ENCODE measurements at places on chromosomes 11 and 22. TPM values are rescaled to one million over a fixed set of nuclear protein-coding genes. Genes with fewer than 3 reads are reported as not detected.

Gene BDNF
- total RNA-seq = not detected

Gene FAM83F
- total RNA-seq = 2.6 TPM

Gene DYNC2H1
- 24.8 TPM for total RNA-seq

DNA sequence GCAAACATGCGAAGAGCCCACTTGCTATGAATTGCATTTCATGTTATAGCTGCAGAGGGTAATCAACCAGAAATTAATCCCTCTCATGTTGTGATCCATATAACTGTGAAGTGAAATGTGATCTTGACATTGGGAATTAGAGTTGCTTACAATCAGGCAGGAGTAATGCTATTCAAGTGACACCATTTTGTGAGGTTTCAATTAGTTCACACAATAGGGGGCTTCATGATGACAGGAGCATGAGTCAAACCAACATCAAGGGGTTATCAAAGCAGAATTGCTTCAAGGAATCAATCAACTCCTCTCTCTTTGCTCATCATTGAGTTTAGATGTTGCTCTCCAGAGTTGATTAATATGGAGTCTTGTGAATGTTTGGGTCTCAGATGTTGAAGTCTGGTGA lies 1585.2 kb upstream of the TENM4 start:
- H3K36me3 ChIP-seq = no peaks in the 10 kb centered on the region
- no peaks in the 10 kb centered on the region for H3K4me1 ChIP-seq
- H3K27ac ChIP-seq = no peak overlapping the region
- no peak overlapping the region for H3K4me3 ChIP-seq
- H3K27me3 ChIP-seq = no peaks in the 10 kb centered on the region

Gene MARK2
- total RNA-seq = 14.6 TPM

DNA sequence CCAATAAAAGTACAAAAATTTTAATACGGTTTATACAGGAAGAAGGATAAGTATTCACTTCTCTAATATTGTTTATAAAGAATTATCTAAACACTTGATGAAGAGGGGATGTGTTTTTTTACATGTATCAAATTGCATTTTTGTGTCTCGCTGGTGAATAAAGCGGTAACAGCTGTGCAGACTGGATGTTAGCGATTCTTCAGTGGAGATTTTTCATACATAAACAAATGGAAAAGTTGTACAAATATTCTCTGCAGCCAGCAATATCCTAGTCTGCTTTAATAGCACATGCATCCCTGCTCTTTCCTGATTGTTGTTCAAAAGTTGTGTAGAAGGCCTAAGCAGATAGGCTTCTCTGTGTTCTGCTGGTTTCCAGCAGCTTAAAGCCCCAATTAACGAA lies 369.3 kb downstream of the SOX6 start:
- no peaks in the 10 kb centered on the region for H3K27me3 ChIP-seq
- no peak overlapping the region for H3K4me3 ChIP-seq
- no peak for DNase-seq
- H3K4me1 ChIP-seq = no peaks in the 10 kb centered on the region
- H3K36me3 ChIP-seq = no peaks in the 10 kb centered on the region

Gene SOX6
- total RNA-seq = 20.5 TPM

Gene PTS
- total RNA-seq = 43.5 TPM

Gene SLC25A18
- 11.7 TPM for total RNA-seq

DNA sequence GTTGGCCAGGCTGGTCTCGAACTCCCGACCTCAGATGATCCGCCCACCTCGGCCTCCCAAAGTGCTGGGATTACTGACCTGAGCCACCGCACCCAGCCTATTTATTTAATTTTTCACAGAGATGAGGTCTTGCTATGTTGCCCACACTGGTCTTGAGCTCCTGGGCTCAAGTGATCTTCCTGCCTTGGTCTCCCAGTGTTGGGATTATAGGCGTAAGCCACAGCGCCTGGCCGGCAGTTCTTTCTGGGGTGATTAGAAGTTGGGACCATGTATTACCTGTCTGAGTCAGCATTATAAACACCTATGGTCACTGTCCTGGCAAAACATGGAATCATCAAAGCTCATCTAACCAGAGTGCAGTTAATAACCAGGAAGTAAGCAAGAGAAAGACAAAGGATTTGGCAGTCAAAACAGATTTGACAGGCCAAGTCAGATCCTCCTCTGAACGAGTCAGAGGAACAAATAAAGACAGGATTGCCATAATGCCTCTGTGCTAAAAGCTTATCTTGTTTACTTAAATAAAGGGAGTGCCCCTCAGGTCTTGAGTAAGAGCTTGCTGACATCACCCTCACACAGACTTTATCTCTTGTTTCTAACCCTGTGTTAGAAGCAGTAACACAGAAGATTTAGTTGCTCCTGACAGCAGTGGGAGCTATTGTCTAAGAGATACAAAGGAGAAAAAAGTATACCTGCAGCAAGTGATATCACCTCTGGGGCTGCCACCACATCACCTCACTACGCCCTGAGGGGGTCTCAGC lies 3.7 kb downstream of the SERPIND1 start:
- H3K4me1 ChIP-seq = no peaks in the 10 kb centered on the region
- peak overlapping the region; percentile 68 for H3K27ac ChIP-seq
- peak; percentile 36 for DNase-seq
- H3K27me3 ChIP-seq = no peaks in the 10 kb centered on the region
- H3K4me3 ChIP-seq = no peak overlapping the region

Gene SDHD
- total RNA-seq = 157 TPM

DNA sequence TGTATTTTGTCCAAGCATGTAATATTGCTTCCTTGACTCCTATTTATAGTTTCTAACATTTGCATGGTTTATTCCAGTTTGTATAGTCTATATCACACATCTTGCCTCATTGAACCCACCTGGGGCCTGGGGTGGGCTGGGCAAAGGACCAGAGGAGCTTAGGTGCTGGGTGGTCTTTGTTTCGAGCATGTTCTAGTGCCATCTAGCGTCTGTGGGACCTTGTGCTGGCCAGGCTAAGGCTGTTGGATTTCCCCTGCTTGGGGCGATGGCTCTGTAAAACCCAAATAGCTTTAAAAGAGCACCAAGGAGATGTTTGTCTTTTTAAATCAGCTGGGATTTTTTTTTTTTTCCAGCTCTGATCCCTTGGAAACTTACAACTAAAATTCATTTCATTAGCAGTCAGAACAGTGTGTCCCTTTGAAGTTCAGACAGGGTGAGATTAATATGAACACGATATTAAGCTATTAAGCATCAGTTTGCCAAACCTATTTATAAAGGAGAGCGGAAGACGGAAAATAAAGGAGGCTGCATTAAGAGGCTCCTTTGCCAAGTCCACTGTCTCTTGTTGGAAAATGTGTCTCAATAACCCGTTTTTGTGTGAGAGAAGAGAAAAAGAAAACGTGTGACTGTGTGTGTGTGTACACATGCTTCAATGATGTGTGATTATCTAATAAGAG lies 157.4 kb downstream of the COMMD9 start:
- no peaks in the 10 kb centered on the region for H3K27me3 ChIP-seq
- H3K4me1 ChIP-seq = no peaks in the 10 kb centered on the region
- no peak overlapping the region for H3K4me3 ChIP-seq
- no peaks in the 10 kb centered on the region for H3K36me3 ChIP-seq

Gene PRR33
- total RNA-seq = not detected

DNA sequence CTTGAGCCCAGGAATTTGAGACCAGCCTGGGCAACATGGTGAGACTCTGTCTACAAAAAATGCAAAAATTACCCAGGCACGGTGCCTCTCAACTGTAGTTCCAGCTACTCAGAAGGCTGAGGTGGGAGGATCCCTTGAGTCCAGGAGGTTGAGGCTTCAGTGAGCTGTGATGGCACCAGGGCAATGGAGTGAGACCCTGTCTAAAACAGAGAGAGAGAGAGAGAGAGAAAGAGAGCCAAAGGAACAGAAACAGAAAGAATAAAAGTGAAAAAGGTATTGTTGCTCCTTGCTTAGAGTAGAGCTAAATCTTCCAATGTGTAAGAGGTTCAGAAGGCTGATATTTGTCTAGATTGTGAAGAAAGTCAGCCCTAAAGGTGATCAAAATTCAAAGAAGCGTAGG lies 8.9 kb upstream of the ETS1 start:
- no peak overlapping the region for H3K27ac ChIP-seq
- no peak for DNase-seq
- H3K4me1 ChIP-seq = no peaks in the 10 kb centered on the region
- no peaks in the 10 kb centered on the region for H3K36me3 ChIP-seq
- no peaks in the 10 kb centered on the region for H3K27me3 ChIP-seq

DNA sequence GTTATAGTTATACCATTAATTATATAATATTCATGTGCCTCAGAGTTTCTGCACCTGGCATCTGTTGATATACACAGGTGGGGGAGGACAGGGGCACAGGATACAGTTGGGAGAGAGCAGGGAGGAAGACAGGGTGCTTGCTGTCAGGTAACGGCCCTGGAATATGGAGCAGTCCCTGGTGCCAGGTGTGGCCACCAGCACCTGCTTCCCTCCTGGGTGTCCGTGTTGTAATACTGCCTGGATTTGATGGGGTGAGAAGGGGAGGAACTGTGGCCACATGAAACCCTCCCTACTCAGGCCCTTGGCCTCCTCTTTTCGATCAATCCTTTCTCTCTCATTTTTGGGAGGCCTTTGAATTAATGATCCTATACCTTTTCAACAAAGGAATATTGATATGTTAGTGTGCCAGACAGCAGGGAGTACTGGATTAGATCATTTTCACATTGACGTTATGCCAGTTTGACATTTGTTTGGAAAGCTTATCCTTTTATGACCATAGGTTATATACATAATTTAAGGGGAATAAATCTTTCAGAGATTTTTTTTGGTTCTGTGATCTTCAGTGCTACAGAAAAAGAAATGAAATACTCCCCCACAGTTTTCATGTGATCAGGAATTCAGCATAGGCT lies 88.6 kb downstream of the TEAD1 start:
- H3K27me3 ChIP-seq = no peaks in the 10 kb centered on the region
- H3K36me3 ChIP-seq = no peaks in the 10 kb centered on the region
- no peak for DNase-seq
- peaks cover 4% of the 10 kb centered on the region for H3K4me1 ChIP-seq
- H3K27ac ChIP-seq = peak overlapping the region; percentile 41

- no peaks in the 10 kb centered on the region for H3K27me3 ChIP-seq
- no peaks in the 10 kb centered on the region for H3K36me3 ChIP-seq
- H3K4me3 ChIP-seq = no peak overlapping the region
- DNase-seq = no peak
- H3K27ac ChIP-seq = no peak overlapping the region
- H3K4me1 ChIP-seq = no peaks in the 10 kb centered on the region
Observed at GRCh38 chr22:33697640-33698039, 222.6 kb downstream of the LARGE1 start.

DNA sequence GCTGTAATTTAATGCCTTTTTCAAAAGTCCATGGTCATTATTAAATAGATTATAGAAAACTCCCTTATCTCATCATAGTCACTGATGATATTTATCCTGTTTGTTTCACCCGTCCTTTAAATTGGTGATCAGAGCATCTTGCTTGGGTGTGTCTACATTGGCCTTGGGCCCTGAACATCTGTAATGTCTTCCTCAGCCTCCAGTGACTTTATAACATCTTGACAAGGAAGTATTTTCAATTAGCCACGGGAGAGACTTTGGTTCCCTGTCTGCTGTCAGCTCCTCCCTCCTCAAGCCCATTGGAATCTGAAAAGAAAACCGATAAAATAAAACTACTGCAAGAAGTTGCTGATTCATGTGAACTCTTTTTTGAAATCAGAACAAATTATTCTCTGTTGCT lies 116.9 kb upstream of the TTC12 start:
- H3K4me1 ChIP-seq = no peaks in the 10 kb centered on the region
- H3K27me3 ChIP-seq = no peaks in the 10 kb centered on the region
- H3K27ac ChIP-seq = peak overlapping the region; percentile 21
- DNase-seq = no peak

- H3K36me3 ChIP-seq = no peaks in the 10 kb centered on the region
- H3K27ac ChIP-seq = no peak overlapping the region
- no peaks in the 10 kb centered on the region for H3K27me3 ChIP-seq
- H3K4me1 ChIP-seq = no peaks in the 10 kb centered on the region
Observed at GRCh38 chr22:26489447-26490036, 5.9 kb downstream of the SRRD start.
